ENCODE measurements at places on chromosomes 5 and 9.

- DNase-seq, result no peak
Observed at GRCh38 chr5:2611659-2612058, 139.8 kb downstream of the IRX2 start.

DNA sequence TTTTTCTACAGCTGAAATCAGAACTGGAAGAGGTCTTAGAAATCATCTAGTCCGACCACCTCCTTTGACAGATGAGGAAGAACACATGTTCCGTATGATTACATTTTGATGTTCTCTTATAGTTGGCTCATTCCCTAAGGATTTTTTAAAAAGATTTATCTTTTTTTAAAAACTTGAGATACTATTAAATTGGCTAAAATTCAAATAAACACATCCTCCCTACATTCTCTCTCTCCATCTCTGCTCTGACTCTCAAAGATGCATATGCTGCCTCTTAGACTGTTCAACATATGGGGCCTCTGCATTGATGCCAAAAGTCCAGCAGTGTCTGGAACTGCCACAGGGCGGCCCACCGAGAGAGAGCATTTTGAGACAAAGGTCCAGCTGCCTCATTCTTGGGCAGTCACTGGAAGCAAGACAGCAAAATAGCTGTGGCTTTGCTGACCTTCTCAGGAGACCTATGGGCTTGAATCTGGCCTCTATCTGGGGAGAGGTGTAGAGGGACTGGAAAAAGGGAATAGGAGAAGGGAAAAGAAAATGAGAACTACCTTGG lies 12.8 kb upstream of the TSSK1B start:
- no peak for DNase-seq

GRCh38 chr9:77475641-77476473 lies 172.3 kb downstream of the GNA14 start:
- DNase-seq, result no peak

DNA sequence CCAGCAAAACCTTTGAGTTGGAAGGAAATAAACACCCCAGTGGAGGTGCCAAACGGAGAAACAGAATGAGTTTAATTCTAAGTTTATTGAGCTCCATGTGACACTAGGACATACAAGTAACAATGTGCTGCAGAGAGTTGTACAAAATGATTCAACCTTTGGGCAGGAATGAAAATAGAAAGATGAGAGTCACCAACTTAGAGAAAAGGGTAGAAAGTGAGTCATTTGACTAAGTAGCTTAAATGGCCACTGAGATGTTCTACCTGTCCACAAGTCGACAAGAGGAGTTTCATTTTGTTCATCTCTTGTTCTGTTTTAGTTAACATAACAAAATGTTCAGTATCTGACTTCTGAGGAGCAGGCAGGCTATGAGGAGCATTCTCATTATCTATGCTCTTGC lies 284.7 kb downstream of the NR2F1-AS1 start:
- DNase-seq, result no peak

DNA sequence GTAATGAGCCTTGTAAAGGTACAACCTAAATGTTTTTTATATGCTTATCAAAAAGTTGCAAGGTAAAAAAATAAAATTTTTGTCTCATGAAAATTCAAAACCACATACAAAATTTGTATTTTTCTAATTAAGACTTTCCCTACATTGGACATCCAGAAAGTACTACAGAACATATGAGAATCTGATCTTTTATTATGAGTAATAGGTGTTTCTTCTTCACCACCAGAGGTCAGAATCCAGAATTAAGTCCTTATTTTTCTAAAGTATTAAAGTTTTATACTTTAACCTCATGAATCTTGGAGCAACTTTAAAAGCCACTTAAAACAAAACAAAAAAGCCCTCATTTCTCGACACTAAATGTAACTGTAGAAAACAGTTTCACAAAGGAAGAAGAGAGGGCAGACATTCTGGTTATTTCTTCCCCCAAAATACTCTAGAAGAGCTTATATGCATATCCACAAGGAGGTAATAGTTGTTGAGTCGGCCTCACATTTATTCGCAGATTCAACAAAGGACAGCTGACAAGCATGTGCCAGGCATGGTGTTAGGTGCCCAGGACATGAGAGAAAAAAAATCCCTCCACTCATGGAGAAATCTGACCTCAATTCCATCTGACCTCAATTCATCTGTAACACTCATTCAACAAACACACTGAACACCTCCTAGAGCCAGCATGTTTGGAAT lies 69.3 kb downstream of the MLLT3 start:
- no peak for DNase-seq

DNA sequence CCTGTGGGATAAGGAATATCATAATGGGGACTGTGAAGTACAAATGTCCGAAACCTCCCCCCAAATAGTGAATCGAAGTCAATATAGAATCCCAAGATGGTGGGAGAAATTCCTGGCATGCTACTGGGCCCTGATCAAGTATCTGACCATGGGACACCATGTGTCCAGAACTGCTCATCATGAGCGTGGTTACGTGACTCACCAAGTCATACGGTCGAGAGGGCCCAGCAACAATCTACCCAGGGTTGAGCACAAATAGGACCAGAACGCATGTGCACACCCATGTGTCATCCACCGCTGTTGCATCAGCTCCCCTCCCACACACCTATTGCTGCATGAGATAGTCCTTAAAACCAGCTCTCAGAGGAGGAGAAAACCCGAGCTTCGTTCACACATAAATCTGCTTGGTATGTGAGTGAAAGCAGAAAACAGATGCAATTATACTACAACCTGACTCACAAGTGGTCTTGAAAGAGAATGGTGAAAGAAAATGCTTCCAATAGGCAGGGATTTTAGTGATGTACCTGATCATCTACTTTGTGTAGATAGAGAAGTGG lies 353.2 kb downstream of the CWC27 start:
- no peak for DNase-seq

- DNase-seq, result no peak
Observed at GRCh38 chr9:82891321-82891720, 171.6 kb downstream of the RASEF start.

DNA sequence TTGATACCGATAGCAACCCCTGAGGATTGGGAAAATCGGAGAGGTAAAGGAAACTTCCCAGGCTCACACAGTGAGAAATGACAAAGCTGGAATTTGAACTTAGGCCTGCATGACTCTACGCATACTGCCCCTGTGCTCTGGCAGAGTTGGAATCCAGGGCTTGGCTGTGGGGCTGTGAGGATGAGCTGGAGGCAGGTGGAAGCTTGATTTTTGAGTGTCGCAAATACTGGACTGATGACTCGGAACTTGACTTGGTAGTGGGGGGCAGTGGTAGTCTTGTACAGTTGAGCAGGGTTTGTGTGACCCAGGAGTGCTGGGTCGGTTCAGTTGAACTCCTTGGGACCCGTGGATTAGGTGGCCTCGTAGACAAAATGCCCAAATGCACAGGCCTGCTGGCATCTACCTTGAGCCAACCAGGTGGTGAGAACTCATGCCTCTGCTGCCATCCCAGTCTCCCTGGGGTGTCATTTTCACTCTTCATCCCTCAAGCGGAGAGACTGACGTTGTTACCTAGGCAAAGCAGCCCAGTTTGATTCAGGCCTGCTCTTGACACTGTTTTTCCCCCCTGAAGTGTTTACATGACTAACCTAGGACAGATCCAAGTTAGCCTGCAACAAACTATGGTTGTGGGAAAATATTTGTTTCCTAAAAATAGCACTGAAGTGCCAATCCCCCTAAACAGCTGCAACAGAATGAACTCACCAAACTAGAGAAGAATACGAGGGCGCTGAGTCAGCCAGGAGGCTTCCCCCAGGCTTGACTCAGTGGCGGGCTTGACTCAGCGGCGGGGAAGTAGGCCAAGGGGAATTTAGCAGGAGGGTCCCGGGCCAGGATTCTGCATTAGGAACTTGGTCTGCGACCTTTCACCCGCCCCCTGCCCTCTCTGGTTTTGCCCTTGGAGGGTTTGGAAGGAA lies 45.7 kb upstream of the ORM1 start:
- no peak for DNase-seq

DNA sequence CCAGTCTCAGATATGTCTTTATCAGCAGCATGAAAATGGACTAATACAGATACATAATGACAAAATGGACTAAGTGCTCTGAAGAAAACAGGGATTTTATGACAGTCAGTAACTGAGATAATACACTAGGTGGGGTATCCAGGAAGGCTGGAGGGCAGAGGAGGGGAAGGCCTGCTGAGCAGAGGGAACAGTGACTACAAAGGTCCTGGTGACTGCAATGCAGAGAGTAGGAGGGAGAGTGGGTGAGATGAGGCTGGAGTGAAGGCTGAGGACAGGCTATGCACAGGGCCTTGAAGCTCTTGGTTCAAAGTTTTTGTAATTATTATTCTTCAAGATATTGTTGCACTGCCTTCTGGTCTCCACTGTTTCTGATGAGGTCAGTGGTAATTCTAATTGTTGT lies 4.9 kb downstream of the ACOT12 start:
- DNase-seq, result no peak

DNA sequence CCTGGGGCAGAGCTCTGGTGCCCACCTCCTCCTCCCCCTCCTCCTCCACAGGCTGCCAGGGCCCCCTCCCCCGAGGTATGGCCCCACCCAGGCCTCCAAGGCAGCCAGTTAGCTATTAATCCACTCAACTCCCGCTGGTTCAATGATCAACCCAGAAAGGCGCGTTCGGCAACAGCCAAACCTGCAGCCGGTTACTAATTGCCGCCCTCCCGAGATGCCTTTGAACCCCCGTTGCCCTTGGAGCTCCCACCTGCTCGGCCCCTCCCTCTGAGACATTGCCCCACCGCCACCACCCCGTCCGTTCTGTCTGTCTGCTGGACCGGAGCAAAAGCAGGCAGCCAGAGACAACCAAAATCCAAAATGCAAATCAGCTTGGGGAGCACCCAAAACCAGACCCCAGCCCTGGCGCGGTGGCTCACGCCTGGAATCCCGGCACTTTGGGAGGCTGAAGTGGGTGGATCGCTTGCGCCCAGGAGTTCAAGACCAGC lies 25.8 kb downstream of the NOTCH1 start:
- DNase-seq, result no peak

GRCh38 chr5:26321278-26321677 lies 717.1 kb downstream of the CDH9 start:
- DNase-seq, result no peak

- no peak for DNase-seq
Observed at GRCh38 chr5:103444333-103445038, 118.1 kb downstream of the NUDT12 start.

All from activated B cell treated with CpG ODN at 0.5 μM for 24 hours (primary cell).